ENCODE measurements at places on chromosomes 4 and X.

- DNase-seq: peak; percentile 79
Observed at GRCh38 chrX:45295259-45295986, 94.7 kb upstream of the DIPK2B start.

GRCh38 chrX:46637938-46638337 is 64.4 kb downstream of the CHST7 start:
- DNase-seq: peak; percentile 48

- no peak for DNase-seq
Observed at GRCh38 chrX:47607091-47607490, 12.6 kb downstream of the SYN1 start.

GRCh38 chrX:50920132-50920531 is 9.6 kb downstream of the BMP15 start:
- no peak for DNase-seq

DNA sequence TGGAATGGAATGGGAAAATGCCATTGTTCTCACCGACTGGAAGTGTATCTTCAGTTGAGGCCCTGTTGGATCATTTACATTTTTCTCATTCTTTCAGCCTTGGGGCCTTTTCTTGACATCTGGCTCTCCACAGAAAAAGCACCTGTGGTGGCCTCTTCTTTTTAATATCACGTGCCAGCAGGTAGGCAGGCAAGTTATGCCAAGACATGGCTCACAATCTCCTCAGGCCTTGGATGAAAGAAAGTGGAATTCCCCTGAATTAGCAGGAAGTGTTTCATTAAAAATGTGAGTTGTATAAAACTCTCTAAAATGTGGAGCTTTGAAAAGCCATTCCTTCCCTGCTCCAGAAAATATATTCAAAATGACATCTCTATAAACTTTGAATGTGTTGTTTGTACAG is 122.1 kb downstream of the FRAS1 start:
- DNase-seq: no peak

- DNase-seq: no peak
Observed at GRCh38 chr4:17380347-17380746, 131.5 kb downstream of the QDPR start.

GRCh38 chr4:76895619-76896018 is 2.3 kb downstream of the SOWAHB start:
- DNase-seq: no peak

DNA sequence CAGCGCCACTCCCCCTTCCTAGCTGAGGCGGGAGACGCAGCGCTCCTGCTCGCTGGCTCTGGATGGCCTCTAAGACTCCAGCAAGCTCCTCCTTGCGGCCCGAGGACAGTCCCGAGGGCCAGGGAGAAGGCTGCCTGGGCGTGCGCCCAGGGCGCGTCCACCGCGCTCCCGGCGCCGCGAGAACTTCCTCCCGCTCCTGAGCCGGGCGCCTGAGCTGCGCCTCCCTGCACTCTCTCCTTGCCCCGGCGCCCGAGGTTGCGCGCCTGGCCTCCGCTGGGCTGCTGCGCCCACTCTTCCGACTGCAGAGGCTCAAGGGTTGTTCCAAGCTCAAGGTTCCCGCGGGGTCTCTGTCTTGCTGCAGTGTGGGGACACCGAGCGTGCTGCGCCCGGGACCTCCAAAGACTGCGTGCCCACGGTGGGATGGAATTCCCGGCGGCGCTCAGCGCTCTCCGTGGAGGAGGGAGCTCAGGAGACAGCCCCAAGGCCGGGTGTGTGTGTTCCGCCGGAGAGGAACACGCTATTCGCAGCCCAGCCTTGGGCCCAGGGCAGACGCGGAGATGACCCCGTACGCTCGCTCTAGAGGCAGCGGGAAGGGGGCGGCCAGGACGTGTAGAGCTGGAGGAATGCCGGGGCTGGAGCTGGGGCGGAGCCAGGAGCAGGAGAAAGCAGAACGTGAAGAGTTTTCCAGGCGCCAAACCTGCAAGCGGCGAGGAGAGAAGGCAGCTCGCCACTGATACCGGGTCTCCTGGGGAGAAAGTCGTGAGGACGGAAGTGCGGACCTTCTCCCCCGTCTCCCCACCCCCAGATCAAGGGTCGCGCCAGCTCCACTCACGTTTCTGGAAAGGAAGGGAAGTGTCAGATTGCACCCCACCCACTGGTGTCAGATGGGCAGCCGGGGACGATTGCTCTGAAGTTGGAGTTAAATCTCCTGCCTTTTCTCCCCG is at the start of gene ARHGAP6:
TSS of gene ARHGAP6 (minus strand) at position 753 of the 944 bp plus-strand sequence. CDS start 1,092 bp downstream, outside the sequence.
- DNase-seq: peak; percentile 62

DNA sequence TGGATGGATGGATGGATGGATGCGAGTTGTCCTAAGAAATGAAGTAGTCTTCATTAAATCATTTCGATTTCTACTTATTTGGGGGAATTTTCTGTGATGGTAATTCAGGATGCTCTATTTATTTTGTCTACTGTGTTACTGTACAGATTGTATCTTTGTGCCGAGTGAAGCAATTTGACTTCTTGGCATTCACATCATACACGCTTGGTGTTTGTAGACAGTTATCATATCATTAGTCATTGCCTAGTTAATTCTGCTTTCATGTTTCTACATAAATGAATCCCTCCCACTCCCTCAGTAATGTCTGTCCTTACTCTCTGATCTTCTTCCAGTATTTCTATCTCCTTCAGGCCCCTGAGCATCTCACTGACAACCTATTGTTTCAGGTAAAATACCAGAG is 64.0 kb downstream of the RASGEF1B start:
- no peak for DNase-seq

DNA sequence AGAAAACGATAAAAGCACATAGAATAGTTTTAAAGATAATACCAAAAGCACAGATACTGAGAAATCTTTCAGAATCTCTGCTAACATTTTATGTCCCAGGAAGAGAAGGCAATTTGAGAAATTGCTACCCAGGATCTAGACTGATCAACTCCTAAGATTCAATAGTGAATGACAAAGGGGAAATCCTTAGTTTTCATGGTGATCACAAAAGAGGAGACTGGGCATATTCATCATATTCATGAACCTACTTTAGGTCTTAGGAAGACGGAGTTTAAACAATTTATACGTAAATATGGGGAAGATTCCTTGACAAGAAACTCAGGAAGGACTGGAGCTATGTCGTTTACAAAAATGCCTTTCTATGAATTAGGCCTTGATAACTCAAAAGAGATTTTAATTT is 87.3 kb downstream of the SHISA3 start:
- no peak for DNase-seq

- DNase-seq: no peak
Observed at GRCh38 chrX:14389682-14390081, 139.7 kb upstream of the GLRA2 start.

- no peak for DNase-seq
Observed at GRCh38 chr4:146450524-146450923, 71.2 kb downstream of the SLC10A7 start.

DNA sequence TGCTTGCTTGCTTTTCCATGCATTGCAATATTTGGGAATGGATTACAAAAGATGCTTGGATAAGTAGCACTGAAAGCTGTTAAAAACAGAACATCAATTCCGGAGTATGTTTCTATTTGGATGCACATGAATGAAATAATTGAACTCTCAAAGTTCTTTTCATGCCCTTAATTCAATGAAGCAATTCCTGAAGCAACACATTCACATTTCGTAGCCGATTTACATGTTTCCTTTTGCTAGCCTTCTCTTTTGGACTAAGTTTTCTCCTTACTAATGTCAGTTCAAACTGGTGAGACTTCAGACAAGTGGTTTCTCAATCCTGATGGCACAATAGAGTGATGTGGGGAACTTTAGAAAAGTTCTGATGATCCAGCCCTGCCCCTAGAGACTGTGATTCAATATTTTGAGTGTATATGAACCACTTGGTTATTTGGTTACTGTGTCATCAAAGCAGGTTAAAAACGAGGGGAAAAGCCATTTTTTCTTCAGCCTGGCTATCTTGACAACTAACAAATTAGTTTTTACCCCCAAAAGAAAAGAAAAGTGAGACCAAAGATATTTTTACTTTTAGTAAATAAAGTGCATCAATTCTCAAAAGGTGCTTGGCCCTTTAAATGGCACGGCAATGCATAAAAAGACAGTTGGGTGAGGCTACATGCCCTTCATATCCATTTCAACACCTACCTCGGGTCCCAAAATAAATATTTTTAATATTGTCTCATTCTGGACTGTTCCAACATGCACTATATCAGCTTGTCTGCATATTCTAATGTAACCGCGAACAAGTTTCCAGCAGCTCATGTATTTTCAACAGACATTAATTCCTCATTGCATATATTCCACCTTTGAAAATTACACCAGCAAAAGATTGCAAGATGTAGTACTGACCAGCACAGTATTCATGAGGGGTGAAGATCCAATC is 90.1 kb upstream of the RPL34 start:
- DNase-seq: no peak

GRCh38 chr4:12488672-12489071 is 995.5 kb downstream of the RAB28 start:
- no peak for DNase-seq

DNA sequence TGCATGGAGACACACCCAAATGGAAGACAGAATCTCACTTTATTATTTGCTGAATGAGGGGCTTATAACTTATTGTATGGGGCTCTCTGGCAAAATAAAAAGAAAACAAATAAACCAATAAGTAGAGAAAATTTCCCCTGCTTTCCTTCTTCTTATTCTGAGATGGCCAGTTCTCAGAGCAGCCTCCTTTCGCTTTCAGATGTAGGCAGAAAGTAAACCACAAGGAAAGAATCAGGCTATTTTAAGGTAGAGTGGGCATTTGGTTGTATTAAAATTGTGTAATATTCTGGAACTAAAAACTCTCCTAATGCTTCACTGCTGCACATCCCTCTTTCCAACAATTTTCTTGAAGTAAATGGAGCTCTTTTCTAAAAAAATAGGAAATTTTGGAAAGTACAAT is 241.8 kb downstream of the GALNTL6 start:
- DNase-seq: no peak

DNA sequence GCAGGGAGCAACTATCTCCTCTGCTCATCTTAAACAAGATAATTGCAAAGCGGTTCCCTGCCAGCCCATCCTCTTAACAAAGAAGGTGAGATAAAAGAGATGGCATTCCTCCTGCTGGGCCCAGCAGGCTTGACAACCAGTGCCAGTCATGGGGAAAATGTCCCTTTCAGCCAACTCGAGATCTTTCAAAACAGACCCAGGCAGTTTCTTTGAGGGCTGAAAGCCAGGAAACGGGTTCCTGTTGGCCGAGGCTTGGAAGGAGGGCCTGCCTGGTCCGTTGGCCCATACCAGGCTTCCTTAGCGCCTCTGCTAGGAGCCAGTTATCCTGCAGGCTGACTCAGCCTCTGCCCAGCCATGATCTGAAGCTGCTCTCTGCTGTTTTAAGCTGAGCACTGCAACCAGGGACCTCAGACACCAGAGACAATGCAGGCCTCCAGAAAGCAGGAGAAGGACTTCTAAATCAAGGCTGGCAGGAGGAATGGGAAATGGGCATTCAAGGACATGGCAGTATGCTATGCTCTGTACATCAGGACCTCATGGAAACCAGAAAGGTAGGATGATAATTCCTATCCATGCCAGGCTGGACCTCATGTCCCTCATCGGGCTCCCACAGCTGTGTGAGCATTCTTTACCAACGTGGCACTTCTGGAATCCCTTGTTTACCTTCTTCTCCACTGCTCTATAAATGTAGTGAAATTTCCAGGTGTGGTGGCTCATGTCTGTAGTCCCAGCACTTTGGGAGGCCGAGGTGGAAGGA is 42.4 kb upstream of the SLC2A9 start:
- peak; percentile 52 for DNase-seq

- DNase-seq: peak; percentile 47
Observed at GRCh38 chr4:150297861-150298474, 219.7 kb downstream of the DCLK2 start.

- no peak for DNase-seq
Observed at GRCh38 chr4:185965426-185966384, 103.3 kb upstream of the TLR3 start.

GRCh38 chrX:7775987-7776386 is 67.0 kb upstream of the VCX start:
- DNase-seq: no peak

GRCh38 chrX:625137-625691 is 5.4 kb upstream of the SHOX start:
- peak; percentile 73 for DNase-seq

DNA sequence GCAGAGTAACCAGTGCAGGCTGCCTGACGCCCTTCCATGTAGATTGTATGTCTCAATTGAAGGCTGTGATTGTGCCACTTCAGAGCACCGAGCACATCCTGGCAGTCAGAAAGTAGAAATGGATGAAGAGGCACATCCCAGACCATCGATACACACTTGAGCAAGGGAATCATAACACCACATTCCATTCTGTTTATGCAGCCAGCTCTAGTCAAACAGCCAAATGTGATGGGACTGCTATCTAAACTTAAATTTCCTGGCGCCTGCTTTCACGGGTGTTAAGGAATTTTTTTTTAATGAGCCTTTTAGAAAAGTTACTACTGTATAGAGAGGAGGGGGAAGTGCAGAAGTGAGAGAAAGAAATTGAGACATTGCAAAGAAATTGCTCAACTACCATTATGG is 84.4 kb downstream of the PPARGC1A start:
- peak; percentile 40 for DNase-seq

- no peak for DNase-seq
Observed at GRCh38 chr4:104493081-104493831, 1.4 kb downstream of the CXXC4 start.

GRCh38 chr4:16530688-16531635 is 304.7 kb upstream of the TAPT1 start:
- DNase-seq: peak; percentile 28

All from EL (cell line).